ENCODE measurements at places on chromosomes 12 and 14.

- DNase-seq, result peak; percentile 41
These were observed 11.1 kb upstream of the KRT1 start for GRCh38 chr12:52691076-52691840.

GRCh38 chr14:24392325-24393091 is 6.3 kb upstream of the NYNRIN start:
- DNase-seq, result no peak

DNA sequence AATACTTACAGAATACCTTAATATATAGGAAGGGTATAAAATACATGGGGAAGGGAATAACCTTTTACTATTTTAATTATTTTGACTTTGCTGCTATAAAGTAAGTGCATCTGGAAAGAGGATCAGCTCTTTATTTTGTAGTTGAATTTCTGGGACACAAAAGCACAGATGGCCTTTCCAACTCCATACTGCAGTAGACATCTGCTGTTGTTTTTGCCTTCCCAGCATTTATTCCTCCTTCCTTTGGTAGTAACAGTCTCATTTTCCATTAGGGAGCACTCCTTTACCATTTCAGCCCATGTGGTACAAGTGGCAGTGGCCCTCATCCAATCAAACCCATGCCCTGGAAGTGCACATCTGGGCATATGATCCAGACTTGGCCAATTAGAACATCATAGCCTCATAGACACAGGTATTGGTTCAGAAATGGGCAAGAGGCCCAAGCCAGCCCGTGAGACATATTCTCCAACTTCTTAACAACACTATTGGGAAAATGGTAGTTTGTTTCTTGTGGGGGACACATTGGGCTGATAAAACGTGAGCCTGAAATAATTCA is 64.8 kb upstream of the YARS2 start:
- no peak for DNase-seq

- no peak for DNase-seq
These were observed 75.6 kb downstream of the ANO6 start for GRCh38 chr12:45291518-45291917.

- no peak for DNase-seq
These were observed 186.3 kb downstream of the ALG10 start for GRCh38 chr12:34208331-34209258.

Measured in T-helper 9 cell (primary cell).